ENCODE measurements at places on chromosomes 1 and 21.
A peak's percentile ranks its signal among the peaks of the same experiment; 100 is the strongest.

DNA sequence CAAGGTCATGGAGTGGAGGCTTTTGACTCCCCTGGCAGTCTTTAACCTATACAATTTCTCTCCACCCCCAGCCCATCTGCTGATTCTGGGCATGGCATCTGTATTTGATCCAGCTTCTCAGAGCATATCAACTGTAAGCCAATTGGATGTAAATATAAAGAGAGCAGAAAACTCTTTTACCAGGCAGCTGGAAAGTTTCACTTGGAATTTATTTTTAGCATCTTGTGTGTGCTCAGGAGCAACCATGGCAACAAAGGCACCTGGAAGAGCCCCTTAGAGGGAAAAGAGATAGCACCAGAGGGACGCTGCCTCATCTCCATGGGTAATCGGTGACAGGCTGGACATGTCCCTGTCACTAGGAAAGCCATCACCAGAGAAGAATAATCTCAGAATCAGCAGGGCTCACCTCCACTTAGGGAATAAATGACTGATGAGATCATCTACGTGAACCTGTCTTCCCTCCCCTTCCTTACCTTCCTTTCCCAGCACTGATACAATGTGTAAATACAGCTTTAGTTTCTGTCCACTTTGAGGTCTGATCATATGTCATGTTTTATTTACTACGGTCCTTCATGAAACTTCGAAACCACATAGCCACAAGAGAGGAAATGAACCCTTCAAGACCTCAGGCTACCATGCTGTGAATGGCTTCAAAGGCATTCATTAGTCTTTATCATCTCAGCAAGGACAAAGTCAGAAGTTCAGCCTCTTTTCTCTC is 25.3 kb upstream of the SIPA1L2 start:
- DNase-seq, result no peak

DNA sequence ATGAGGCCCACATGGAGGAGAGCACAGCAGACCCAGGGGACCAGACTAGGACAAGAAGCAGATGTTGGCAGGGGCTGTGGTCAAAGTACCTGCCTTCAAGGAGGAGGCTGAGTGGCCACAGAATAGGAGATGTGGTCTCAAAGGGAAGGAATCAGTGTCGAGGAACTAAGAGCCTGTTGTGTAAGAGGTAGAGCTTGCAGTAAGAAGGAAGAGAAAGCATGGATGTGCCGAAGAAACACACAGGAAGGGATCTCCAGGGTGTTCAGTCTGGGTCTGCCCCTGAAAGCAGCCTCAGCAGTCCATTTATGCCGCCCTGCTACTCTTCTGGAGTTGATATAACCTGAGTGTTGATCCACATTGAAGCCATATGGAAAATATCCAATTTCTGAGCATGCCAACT is 83.9 kb downstream of the NID1 start:
- no peak for DNase-seq

GRCh38 chr1:65355031-65355712 is 45.8 kb downstream of the DNAJC6 start:
- peak; percentile 76 for DNase-seq

DNA sequence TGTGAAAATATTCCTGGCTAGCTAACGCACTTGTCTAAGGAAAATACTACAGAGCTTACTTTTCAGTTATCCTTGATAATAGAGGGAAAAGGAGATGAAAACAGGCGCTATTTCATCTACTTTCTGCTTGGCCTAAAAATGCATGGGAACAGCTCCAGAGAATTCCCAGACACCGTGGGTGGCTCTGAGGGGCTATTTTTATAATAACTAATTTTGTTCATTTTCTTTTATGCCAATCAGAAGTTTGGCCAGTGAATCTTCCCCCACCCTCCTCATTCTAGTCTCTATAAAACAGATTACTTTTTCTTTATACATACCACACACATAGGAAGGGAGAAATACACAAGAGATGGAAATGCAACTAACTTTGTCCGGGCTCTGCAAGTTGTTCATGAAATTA is 322.9 kb downstream of the SETD4 start:
- no peak for DNase-seq

- peak; percentile 6 for DNase-seq
Observed at GRCh38 chr1:36966242-36966641, 68.1 kb downstream of the GRIK3 start.

DNA sequence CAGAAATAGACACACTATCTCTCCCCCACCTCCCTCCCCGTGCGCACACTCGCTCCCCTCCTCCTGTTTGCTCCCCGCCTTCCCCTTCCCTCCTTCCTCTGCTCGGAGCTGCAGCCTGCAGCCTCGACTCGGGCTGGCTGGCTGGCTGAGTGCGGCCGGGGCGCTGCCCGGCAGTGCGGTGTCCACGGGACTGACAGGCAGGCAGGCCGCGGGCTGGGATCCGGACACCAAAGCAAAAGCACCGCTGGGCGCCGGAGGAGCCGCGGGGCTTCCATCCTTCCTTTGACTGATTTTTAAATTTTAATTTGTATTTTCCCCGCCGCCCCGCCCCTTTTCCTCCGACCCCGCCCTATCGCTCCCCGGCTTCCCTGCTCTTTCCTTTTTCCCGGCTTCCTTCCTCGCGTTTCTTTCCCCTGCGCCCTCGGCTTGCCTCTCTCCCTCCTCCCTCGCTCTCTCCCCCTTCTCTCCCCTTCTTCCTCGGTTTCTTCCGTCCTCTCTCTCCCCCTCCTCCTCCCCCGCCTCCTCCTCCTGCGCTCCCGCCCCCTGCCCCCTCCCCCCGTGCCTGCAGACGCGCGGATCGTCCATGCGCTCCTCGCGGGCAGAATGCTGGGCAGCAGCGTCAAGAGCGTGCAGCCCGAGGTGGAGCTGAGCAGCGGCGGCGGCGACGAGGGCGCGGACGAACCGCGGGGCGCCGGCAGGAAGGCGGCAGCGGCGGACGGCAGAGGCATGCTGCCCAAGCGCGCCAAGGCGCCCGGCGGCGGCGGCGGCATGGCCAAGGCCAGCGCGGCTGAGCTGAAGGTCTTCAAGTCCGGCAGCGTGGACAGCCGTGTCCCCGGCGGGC is 109.4 kb downstream of the NAV1 start:
- DNase-seq, result no peak

DNA sequence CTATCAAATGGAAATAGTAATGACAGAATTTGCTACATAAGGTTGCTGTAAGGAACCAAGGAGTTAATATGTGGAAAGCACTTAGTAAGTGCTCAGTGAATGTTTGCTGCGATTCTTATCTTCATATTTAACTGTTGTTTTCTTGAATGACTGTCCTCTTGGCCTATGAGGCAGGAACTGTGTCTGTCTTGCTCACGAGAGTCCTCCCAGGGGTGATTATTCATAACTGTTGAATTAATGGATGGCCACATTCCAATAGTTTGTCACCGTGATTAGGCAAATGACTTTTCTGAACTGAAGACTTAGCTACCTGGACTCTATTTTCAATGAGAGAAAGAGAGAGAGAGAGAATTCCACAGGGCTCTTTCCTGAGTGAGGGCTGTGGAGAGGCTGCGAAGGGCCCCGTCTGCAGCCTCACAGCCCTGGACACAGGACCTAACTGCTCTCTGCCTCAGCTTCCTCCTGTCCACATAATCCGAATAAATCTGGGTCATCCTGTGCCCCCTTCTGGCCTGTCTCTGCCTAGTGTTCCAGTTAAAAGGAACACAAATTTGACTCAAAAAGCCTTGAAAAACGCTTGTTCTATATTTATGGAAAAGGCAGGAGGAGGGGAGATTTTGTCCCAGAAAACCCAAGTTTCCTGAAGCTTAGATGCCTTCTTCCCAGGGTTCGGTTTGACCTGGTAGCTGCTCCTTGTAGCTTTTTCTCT is 8.5 kb downstream of the EDN2 start:
- no peak for DNase-seq

- peak; percentile 50 for DNase-seq
Observed at GRCh38 chr1:151988405-151988923, 5.2 kb downstream of the S100A10 start.

DNA sequence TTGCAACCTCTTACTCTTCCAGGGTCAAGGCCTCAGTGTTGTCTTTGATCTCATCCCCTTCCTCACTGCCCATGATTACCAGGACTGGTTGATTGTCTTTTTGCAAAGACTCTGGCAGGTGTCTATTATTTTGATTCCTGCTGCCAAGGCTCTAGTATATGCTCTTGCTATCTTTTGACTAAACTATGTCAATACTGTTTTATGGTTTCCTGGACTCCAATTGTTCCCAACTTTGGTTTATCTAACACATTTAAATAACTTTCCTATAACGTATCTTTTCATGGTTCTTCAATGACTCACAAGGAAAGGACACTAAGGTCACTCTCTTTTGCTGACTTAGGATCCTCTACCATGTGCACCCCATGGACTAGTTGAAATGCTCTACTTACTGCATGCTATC is 141.5 kb downstream of the PTPRC start:
- no peak for DNase-seq

- peak; percentile 75 for DNase-seq
Observed at GRCh38 chr1:180881806-180882509, 30.7 kb upstream of the KIAA1614 start.
